ENCODE measurements at places on chromosomes 6 and 20.
A peak's percentile ranks its signal among the peaks of the same experiment; 100 is the strongest.

GRCh38 chr6:168157272-168158212, 78.5 kb upstream of the FRMD1 start:
- no peak for DNase-seq

GRCh38 chr6:167826896-167827582, at the start of gene AFDN:
AFDN (plus strand) TSS chr6:167826911; CDS start chr6:167827133, 222 bp downstream.
- DNase-seq, result no peak

DNA sequence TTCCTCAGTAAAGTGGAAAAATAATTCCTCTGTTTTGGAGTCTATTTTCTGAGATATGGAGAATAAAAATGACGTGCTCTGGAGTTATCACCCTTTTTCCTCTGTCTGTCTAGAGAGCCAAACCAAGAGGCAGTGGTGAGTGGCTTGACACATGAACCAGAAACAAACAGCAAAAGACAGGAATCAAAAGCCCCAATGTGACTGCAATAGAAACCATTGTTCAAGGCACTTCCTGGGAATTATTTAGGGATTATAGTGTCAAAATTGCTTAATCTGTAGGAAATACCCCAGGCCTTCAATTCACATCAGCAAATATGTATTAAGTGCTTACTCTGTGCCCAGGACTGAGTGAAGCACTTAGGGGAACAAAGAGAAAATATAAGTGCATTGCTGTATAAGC, 560.4 kb upstream of the JAG1 start:
- no peak for DNase-seq

DNA sequence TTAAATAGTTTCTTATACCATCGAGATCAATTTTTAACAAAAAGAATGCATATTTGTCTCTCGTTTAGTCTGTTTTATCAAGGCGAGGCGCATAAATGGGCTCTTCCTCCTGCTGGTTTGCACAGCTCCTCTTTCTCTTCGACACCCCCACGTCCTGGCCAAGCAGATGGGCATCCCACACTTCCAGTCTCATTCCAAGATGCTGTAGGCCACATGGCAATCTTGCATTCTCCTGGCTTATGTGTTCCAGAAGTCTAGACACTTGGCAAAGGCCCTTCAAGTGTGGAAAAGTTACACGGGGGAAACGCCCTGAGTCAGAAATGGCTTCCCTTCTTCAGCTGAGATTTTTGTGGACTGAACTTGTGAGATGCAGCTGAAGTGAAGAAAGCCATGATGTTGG, 447.1 kb downstream of the QKI start:
- DNase-seq, result no peak

DNA sequence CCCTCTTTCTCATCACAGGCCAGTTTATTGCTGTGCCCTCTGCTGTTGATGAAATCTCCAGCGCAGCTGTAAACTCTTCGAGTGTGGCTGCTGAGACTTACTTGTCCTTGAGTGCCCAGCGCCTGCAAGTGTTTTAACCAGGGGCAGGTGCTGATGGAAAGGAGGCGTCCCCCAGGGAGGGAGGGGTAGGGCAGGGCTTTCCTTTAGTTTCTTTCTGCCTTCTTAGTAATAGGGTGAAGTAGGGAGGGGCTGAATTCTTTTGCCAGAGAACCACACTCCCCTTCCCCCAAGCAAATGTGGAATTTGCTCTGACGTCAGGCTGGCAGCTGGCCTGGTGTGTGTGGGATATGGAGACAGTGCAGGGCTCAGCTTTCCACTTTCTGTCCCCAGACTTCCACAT, 61.2 kb downstream of the IGF2R start:
- DNase-seq, result no peak

DNA sequence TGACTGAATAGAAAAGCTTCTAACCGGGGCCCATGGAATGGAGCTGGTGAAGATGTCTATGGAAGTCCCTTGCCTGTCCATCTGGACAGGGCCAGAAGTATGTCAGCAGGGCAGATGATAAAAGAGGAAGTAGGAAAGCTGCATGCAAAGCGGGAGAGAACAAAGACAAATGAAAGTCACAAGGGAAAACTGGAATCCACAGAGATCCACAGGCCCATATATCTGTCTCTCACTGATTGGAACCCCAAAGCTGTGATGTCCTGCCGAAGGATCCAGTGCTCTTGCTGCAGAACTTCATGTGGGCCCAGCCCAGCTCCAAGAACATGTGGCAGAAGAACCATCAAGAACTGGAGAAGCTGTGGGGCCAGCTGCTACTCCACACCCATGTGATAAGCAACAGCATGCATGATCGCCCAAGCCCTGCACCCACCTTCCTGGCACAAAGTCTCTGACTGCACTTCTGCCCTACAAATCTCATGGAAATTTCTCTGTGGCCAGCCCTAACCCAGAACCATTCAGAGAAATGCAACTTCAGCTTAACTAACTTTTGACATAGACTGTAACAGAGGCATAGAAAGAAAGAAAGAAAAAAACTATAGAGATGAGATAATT, 716.0 kb downstream of the KIF16B start:
- DNase-seq, result no peak

- no peak for DNase-seq
Measured at GRCh38 chr6:99901596-99902384, 92.2 kb downstream of the MCHR2 start.

- DNase-seq, result no peak
Measured at GRCh38 chr6:43942011-43942442, 172.0 kb downstream of the VEGFA start.

DNA sequence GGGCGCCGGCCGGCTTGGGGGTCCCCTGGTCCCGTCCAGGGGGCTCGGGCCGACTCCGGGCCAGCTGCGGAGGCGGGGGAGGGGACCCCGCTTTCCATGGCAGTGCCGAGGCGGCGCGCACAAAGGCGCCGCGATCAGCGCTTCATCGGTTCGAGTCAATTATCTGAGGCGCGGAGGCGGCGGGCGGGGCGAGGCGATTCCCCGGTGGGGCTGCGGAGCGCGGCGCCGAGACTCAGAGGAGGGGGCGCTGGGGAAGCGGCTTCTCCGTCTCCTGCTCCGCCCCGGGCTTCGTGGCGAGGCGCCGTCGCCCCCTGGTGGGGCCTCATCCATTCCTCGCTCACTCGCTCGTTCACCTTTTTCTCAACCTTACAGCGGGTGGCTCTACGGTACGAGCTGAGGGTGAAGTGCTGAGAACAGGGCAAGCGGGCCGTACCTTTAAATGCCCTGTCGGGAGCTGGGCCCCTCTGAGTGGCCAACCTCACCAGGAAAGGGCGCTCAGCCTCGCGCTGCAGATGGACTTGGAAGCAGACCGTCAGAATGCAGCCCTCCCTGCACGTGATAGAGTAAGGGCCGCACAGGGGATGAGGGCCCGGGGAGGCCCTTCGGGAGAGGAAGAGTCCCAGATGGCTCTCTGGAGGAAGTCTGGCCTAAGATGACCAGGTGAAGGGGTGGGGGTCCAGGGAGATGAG, 39.9 kb downstream of the SLC52A3 start:
- peak; percentile 79 for DNase-seq

DNA sequence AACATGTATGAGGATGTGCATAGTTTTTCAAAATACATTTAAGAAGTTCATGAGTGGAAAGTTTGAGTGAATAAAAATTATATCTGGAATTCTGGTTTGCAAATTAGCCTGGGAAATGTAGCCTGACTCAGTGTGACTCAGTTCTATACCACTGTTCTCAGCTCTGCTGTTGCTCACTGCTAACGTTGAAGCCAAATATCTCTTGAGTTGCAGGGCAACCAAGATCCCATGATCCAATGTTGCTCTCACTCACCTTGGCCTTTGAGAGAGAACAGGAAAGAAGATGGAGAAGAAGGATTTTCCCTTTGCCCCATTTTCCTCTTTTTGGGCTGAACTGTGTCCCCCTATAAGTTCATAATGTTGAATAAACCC, 28.9 kb downstream of the PSMB9 start:
- DNase-seq, result no peak

DNA sequence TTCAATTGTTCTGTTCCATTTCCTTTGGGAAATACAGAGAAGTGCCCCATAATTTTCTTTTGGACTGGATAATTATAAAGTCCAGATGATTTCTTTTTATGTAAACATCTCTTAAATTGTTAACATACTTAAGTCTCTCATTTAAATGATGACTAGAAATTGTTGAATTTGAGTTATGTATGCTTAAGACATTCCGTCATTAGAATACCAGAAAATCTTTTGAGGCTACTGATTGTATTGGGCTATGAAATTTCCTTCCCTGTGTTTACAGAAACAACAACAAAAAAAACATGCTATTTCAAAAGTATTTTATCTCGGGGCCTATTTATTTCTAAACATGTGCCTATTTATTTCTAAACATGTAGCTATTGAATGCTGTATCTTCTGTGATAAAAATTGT, 125.4 kb downstream of the SH3BGRL2 start:
- DNase-seq, result no peak

All from KBM-7 (cell line).